ENCODE measurements at places on chromosomes 4 and X.

DNA sequence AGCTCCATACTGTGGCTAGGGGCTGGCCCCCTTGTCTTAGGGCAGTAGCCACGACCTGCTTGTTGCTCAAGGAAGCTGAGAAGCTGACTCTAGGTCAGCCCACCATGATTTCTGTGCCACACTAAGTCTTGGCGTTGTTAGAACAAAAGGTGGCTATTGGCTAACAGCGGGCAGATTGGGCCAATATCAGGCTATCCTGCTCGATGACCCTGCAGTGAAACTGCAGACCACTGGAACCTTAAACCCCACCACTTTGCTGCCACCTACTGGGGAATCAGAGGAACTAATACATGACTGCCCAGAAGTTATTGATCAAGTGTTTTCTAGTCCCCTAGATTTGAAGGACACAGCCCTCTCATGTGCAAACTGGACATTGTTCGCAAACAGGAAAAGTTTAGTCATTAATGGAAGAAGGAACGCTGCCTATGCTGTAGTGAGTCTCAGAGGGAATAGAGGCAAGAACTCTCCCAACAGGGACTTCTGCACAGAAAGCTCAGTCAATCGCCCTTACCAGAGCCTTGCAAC, 17.0 kb upstream of the PAPSS1 start:
- no peak for DNase-seq

GRCh38 chr4:8146157-8146556, 12.5 kb downstream of the ABLIM2 start:
- no peak for DNase-seq

DNA sequence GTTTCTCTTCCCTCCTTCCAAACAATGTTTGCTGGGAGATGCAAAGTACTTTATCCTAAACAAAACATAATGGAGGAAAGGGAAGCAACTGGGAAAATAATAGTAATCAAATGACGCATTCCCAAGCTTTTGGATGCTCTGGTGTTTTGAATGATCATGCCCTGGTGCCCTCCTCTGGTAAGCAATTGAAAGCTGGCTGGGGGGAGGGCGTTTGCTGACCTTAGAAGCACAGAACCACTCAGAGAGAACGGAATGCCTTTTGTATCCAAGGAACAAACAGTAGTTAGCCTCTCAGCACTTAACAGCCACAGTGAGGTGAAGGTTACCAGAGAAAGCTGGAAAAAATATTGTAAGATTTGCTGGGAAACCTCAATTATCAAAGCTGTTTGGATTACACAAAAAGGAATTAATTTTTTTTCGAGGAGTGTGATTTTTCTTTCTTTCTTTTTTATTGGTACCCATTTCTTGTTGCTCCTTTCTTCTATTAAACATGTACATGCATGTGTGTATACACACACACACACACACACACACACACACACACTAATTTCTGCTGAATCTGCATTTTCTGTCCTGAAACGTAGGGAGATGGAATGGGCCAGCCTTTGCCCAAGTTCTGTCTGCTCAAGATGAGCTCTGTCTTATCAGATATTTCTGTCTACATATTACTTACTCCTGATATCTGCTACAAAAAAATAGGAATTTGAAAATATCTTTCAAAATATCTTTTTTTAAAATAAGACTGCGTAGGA, 155.8 kb upstream of the IGFBP7 start:
- no peak for DNase-seq

DNA sequence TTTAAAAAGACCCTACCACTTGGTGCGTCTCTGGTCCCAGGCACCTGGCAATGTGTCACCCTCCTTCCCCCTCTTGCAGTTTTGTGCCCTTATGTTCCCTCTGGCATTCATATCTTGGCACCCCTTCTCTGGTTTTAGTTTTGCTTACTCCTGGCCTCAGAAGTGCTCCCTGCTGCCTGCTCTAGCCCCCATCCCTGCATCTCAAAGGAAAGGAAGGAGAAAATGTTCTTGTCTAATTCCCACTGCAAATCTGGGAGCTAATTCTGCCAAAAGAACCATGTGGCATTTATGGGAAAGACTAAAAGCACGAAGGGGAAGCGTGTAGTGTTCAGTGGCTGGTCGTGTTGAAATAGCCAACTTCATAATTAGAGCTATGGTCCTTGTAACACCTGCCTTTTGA, 340.1 kb upstream of the RPS6KA3 start:
- DNase-seq = no peak

DNA sequence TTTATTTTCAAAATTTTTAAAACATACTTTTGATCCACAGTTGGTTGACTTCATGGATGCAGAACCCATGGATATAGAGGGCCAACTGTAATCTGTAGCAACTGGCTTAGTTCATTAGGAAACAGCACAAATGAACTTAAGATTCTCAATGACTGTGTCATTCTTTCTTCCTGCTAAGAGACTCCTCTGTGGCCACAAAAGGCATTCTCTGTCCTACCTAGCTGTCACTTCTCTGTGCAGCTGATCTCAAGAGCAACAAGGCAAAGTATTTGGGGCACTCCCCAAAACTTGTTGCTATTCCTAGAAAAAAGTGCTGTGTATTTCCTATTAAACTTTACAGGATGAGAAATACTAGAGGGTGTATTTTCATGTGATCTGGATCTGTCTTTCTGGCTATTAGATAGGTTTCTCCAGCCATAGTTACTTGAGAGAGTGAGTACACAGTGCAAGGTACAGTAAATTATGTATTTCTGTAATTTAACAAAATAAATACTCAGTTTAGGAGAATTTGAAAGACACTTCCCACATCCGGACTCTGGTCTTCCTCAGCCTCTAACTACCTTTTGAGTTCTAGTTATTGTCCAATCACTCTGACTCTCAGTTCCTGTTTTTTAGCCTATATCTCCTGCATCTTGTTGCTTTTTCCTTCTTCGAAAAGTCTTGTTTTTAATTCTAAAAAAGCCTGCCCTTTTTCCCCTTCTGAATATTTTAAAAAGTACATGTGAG, 21.8 kb downstream of the TLR2 start:
- DNase-seq = no peak

Data from NCI-H1436 treated with DMSO at 0.1 percent for 48 hours (cell line).